Heart right ventricle (tissue), 16 donors: ENCODE measurements at places on chromosomes 2 and 18.
A peak's percentile ranks its signal among the peaks of the same experiment; 100 is the strongest.

DNA sequence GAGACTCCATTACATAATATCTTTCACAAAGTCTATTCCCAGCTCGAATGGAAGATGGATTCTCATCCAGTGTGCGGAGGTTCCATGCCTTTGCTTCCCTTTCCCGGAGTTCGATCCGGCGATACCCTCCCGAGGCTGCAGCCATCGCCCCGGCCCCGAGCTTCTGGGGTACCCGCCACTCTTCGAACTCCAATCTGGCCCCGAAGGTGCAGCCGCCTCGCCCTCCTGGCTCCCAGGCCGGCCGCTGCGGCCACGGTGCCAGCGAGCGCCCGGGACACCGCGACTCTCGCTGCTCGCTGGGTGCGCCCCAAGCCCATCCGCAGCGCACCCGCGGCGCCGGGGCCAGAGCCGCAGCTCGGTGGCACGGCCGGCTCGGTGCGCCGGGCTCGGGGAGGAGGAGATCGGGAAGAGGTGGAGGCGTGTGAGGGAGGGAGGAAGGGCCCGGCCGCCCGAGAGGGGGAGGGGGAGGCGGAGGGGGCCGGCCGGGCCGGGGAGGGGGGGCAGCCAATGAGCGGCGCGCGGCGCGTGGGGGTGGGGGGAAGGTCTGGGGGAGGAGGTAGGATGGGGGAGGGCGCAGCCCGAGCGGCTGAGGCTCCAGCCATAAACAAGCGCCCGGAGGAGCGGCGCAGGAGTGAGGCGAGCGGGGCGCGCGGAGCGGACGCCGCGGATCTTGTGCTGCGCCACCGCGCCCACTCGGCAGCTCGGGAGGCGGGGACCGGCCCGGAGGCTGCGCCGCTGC lies at the start of gene CRIM1:
Gene CRIM1 (plus strand): TSS at position 628 of the 739 bp plus-strand sequence. CDS start 515 bp downstream, outside the sequence.
- DNase-seq = peak; percentile 93

GRCh38 chr18:57430079-57431001 lies 4.8 kb upstream of the ONECUT2 start:
- DNase-seq = no peak

- DNase-seq = no peak
Observed at GRCh38 chr2:16102976-16103380, 162.6 kb downstream of the MYCN start.

DNA sequence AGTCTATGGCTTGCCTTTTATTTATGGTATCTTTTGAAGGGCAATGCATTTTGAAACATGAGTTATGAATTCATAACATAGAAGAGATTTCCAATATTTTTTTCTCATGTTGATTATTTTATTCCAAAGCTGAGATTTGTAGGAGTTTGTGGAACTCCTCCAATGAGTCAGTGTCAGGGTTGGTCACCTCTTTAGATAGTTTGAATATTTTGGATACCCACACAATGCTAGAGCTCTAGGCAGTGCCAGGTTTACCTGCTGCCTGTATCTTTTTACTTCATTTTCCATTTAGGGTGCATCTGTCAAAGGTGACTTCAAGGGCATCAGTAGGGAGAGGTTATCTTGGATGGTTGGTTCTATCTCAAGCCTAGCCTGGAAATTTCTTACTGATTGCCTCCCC lies 152.7 kb downstream of the CERS6 start:
- no peak for DNase-seq

DNA sequence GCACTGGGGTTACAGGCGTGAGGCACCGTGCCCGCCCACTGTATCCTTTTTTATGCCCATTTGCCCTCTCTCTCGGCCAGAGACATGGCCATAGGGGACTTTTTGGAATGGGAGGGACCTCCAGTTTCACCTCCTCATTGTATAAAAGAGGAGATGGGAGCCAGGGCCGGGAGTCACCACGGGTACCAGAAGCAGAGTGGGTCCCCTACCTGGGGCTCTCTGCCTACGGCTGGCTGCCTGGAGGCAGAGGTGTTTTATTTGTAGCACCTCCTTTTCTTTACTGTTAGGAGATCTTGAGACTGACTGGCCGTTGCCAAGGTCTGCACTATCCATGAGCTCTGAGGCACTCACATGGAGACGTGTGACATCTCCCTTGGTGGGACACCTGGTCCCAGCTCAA lies 162.8 kb downstream of the LDLRAD4 start:
- DNase-seq = no peak

DNA sequence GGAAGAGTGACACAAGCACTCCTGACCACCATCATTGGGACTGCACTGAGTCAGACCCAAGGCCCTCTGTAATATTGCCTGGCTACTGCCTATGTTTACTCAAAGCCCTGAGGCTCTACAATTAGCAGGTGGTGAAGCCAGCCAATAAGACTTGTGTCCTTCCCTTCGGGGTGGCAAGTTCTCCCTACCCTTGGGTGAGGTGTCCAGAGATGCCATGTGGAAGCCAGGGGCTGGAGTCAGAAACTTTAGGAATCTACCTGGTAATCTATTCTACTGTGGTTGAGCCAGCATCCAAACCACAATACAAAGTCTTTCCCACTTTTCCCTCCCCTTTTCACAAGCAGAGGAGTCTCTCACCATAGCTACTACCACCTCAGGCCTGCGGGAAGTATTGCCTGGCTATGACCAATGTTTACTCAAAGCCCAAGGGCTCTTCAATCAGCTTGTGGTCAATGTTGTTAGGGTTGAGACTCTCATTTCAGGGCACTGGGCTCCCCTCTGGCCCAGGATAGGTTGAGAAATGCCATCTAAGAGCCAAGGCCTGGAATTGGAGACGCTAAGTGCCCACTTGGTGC lies 17.6 kb downstream of the DHRS9 start:
- DNase-seq = no peak

- no peak for DNase-seq
Observed at GRCh38 chr2:31933066-31933465, 77.7 kb downstream of the MEMO1 start.

- DNase-seq = no peak
Observed at GRCh38 chr18:9359796-9360195, 25.2 kb downstream of the TWSG1 start.

GRCh38 chr2:98702127-98702802 lies 28.7 kb downstream of the MGAT4A start:
- DNase-seq = peak; percentile 47

DNA sequence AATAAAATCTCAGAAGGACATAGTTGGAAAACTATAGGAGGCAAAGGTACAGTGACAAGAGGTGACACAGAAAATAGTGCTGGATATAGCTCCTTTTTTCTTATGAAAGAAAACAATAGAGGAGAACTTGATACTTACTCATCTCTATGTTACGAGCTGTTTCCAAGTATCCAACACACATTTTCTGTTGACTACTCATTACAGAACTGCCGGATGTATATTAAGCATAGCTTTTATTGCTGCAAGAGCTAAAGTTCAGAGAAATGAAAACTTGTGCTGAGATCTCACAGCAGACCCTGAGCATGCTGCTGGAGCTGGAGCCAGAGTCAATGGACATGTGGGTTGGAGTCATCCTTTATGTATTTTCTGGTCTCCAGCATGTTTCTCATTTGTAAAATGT lies 210.0 kb upstream of the NT5C1B start:
- no peak for DNase-seq

DNA sequence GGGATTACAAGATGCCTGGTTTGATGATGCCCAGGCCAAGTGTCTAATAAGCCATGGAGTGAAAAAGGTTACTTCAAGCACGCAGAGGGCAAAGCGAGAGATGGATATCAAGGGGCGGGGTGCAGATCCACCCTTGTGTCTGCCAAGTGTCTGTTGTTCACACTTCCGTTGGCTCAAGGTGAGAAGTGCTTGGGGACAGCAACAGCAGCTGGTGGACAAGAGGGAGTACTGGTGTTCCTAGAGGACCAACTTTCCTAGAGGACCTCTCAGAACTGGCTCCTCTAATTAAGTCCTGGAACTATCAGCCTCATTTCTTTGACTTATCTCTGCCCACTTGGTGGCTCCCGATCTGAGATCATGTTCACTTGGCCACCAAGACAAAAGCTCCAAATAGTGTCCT lies 299.1 kb downstream of the PRKCE start:
- DNase-seq = no peak

DNA sequence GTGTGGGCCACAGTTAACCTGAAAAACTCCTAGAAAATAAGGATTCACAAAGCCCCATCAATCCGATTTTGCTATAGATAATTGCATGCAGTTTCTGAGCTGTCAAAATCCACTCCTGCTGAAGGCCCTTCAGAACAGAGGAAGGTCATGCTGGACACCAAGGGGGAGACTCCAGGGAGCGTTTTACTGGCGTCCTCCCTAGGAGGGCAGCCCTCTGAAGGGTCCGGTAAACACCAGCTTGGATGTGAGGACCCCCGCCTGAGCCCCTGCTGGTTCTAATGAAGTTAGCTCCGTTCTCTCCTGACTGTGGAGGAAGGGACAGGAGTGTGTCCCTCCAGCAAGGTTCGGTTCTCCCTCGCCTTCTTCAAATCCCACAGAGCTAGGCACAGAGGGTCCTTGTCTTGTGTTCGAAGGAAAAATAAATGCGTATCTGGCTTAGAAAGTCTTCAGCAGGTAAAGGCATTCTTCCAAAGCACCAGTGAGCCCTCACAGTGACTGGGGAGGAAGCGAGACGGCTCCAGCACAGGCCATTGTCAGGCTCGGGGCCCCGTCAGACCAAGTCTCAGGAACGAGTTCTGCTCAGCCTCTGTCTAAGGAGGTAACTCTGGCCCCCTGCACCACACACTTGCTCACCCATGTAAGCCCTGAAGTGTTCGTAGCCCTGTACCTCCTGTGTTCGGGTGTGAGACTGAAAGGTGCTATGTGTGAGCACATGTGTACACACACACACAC lies 41.6 kb downstream of the CABLES1 start:
- DNase-seq = no peak

- no peak for DNase-seq
Observed at GRCh38 chr2:23009545-23010149, 375.3 kb upstream of the KLHL29 start.

DNA sequence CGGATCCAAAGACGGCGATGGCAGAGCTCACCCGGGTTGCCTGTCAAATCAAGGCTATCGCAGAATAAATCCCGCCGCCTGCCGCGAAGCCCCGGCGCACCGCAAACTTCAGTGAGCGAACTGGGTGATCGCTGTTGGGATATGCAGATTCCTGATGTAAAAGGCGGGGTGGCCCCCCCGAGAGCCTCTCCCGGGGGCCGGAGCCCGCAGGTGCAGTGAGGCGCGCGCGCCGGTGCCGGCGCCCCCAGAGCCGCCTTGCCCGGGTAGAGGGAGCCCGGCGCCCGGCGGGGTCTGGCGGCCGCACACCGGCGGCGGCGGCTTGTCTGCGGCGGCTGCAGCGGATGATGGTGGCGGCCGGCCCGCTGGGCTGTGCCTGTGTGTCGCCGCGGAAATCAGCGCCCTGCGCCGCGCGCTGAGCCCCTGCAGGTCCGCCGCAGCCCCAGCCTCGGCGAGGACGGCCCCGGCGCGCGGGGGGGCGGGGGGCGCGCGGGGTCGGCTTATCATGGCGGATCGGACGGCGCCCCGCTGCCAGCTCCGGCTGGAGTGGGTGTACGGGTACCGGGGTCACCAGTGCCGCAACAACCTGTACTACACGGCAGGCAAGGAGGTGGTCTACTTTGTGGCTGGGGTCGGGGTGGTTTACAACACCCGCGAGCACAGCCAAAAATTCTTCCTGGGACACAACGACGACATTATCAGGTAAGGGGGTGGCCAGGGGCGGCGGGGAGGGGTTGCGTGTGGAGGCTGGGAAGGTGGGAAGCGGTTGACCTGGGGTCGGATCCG lies 1.3 kb downstream of the EML6 start:
- no peak for DNase-seq

DNA sequence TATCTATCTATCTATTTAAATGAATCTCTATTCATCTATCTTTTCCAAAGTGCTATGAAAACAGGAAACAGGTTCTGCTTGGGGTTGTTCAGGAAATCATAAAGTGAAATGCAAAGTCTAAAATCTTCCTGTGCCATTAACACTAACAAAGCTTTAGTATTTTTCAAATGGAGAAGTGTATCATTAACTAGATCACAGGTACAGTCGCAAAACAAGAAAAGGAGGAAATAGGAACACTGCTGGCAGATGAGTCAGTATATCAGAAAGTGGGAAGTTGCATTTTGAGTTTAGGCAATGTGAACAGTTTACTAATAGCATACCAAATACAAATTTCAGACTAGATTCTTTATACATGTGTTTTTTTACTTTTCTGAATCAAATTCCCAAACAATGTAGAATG lies 888.5 kb upstream of the FSHR start:
- DNase-seq = no peak

GRCh38 chr18:56919190-56919589 lies 227.7 kb upstream of the BOD1L2 start:
- no peak for DNase-seq

DNA sequence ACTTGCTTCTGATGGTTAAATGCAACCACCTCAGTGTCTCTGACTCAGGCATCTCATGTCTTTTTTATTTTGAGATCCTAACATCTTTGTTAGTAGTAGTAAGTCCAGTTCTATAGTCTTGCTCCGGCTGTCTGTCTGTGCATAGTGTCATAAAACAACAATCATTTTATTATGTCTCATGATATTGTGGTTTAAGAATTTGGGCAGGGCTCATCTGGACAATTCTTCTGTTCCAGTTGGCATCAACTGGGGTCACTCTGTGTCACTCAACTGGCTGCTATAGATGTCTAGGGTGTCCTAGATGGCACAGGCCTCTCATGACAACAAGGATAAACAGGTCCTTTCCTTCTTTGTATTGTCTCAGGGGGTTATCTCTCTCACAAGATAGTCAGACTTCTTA lies 299.6 kb upstream of the ZNF521 start:
- no peak for DNase-seq

- DNase-seq = no peak
Observed at GRCh38 chr2:20541651-20542050, 94.8 kb downstream of the RHOB start.

GRCh38 chr2:234410526-234410925 lies 86.4 kb downstream of the ARL4C start:
- no peak for DNase-seq

DNA sequence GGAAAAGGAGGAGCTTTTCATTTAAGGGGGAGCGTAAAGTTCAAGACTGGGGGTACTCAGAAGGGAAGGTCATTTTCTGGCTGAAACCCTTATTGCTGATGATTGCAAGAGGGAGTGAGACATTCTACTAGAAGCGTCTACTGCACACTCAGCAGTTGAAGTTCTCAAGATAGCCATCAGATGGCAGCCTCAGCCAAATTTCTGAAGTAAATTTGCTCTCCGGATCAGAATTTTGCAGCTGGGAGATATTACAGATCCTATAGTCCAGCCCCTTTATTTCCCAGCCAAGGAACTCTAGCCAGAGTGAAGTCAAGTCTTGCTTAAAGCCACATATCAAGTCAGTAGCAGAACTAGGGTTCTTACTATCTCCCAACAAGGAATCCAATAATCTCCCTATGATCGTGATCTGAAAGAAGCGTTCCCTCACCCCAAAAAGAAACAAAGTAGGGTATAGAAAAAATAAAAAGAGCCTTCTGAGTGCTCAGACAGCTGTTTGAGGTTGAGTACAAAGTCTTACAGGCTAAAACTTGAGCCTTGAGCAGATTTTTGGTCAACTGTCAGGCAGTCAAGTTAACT lies 24.0 kb downstream of the RAX start:
- DNase-seq = peak; percentile 42

DNA sequence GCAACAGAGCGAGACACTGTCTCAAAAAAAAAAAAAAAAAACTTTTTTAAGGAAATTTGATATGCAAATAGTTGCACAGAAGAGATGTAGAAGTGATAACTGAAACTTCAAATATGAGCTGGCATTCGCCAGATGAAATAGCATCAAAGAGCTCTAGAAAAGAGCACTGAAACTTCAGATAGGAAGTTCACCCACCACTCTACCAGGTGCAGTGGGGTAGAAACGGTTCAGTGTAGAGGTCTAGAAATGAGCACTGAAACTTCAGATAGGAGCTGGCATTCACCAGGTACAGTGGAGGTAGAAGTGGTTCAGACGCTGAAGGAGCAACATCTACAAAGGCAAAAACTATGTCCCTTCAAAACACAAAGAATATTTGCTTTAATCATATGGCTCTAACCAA lies 9.0 kb upstream of the ONECUT2 start:
- DNase-seq = no peak
